Sigmoid colon (tissue), 7 donors: ENCODE measurements at places on chromosomes 2 and 18. TPM values are rescaled to one million over a fixed set of nuclear protein-coding genes. Genes with fewer than 3 reads are reported as not detected.

Gene GTF3C2
- 31.9 TPM for polyA plus RNA-seq

GRCh38 chr2:26455037-26455669, 22.8 kb downstream of the OTOF start:
- peak; percentile 46 for DNase-seq

- DNase-seq: no peak
Measured at GRCh38 chr2:42913280-42913878, 121.0 kb upstream of the HAAO start.

GRCh38 chr18:2948038-2948437, 64.9 kb downstream of the LPIN2 start:
- no peak for DNase-seq
